KBM-7 (cell line): ENCODE measurements at places on chromosomes 5 and 9.

GRCh38 chr5:25850581-25850980 is 1187.8 kb downstream of the CDH9 start:
- DNase-seq: no peak

- no peak for DNase-seq
Observed at GRCh38 chr9:76758476-76758875, 5.8 kb upstream of the PCA3 start.

DNA sequence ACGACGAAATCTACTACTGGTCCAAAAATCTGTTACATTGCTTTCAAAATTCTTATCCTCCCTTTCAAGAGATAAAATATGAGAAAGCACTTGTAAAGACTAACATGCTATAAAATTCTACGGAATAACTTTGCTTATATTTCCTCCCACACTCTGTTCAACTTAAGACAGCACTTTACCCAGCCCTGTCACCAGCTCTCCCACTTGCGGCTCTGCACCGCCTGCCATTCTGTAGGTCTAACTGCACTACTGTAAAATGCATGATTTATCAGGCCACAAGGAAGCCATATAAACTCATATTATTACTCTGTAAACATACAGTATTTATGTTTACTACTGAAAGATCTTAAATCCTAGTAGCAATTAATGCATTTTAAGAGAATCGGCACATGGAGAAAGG is 11.4 kb downstream of the CTNND2 start:
- no peak for DNase-seq

- DNase-seq: no peak
Observed at GRCh38 chr9:114319147-114319546, 3.8 kb upstream of the ORM1 start.

DNA sequence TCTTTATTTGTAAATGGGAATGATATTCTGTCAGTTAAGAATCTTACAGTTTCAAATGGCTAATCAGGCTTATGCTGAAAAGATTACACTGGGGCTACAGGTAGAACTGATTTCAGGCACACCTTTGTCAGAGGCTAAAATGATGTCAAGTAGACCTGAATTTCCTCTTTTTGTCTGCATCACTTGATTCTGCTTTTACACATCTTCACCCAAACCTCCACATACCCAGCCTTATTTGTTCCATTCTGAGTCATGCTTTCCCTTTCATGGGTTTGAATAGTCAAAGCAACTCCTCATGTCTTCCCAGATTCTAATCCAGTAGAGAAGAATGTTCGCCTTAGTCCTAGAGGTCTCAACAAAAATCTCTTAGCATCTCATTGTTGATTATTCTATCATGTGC is 156.4 kb downstream of the CWC27 start:
- DNase-seq: no peak
